ENCODE measurements at places on chromosomes 5 and 9.

- no peak for DNase-seq
Measured at GRCh38 chr5:128084228-128085167, 932 bp downstream of the SLC12A2 start.

DNA sequence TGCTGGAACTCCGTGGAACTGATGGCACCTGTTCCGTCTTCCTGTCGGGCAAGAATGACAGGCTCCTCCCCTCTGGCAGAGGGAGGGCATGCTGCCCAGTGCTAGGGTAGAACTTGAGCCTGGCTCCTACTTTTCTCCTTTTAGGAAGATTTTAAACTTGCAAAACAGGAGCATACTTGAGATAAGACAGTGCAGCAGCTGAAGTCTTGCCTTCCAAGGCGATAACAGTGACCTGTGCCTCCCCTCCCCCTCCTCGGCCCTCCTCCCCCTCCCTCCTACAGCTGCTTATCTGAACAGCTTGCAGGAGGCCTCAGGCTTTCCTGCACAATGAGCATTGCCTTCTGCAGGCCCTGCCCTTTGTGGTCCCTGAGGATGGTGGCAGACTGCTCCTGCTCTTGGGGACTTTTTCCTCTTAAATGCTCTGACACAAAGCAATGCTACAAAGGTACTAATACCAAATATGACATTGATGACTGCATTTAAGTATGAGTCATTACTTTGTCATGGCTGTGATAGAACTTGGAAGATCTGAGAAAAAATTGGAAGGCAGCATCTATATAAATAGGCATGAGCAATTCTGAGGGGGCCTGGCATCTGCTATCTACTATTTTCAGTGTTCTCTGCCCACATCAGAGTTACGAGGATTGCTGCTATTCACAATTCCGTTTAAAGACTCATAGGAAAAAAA, 2.0 kb downstream of the GADD45G start:
- DNase-seq = no peak

GRCh38 chr9:72185561-72185960, 36.3 kb downstream of the GDA start:
- peak; percentile 31 for DNase-seq

DNA sequence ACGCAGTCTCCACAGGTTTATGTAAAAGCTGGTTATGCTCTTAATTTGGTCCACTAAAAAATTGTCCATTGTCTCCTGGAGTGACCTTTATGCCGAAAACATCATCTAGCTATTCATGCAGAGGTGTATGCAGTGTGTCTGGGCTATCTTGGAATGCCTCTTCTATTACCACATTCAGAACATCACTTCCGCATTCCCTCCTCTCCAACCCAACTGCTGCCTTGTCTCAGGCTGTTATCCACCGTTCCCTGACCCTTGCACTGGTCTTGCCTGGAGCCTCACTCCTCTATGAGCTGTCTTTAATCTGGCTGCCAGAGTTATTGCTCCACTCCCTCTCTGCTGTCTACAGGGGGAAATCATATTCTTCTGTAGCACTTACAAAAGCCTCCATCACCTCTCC, 214.1 kb upstream of the ANKRD55 start:
- DNase-seq = no peak

DNA sequence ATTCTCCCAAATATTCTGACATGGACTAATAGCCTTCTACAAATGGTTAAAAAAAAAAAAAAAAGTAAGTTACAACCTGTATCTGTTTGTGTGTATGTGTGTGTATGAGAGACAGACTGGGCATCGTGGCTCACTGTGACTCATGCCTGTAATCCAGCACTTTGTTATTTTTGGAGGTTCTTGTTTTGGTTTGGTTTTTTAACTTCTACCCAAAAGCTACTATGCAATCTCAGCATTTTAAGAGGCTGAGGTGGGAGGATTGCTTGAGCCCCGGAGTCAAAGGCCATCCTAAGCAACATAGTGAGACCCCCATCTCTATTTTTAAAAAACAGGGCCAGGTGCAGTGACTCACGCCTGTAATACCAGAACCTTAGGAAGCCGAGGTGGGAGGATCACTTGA, 17.6 kb upstream of the HAVCR1 start:
- DNase-seq = no peak

GRCh38 chr9:75108571-75108970, 20.3 kb downstream of the OSTF1 start:
- DNase-seq = no peak

- peak; percentile 29 for DNase-seq
Measured at GRCh38 chr9:112586599-112587155, 100.0 kb downstream of the KIAA1958 start.

GRCh38 chr5:14676320-14676719, 11.8 kb downstream of the OTULIN start:
- no peak for DNase-seq

DNA sequence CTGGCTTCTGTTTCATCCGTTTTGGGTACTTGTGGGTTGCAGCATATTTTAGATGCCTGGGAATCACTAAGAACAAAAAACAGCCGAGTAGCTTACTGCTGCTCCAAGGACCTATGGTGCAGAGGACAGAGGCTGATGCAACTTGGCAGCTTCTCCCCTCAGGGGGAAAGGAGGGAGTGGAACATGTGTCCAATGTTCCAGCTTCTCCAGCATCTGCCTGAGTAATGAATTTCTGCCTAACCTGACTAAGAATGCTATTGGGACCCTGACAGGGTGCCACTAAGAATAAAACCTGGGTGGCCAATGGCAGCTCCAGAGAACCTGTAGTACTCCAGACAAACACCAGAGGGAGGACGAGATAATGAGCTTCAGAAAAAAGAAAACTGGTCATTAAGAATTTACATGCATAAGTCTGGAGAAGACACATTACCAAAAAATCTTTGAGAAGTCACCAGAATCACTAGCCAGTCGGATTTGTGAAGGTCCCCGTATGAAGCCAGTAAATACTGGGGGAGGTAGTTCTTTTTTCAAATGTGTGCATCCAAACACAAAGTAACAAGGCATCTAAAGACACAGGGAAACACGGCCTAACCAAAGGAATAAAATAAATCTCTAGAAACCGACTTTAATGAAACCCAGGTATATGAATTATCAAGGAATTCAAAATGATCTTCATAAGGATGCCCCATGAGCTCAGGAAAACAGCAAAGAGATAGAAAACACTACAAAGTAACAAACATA, 293.5 kb downstream of the HINT1 start:
- no peak for DNase-seq

DNA sequence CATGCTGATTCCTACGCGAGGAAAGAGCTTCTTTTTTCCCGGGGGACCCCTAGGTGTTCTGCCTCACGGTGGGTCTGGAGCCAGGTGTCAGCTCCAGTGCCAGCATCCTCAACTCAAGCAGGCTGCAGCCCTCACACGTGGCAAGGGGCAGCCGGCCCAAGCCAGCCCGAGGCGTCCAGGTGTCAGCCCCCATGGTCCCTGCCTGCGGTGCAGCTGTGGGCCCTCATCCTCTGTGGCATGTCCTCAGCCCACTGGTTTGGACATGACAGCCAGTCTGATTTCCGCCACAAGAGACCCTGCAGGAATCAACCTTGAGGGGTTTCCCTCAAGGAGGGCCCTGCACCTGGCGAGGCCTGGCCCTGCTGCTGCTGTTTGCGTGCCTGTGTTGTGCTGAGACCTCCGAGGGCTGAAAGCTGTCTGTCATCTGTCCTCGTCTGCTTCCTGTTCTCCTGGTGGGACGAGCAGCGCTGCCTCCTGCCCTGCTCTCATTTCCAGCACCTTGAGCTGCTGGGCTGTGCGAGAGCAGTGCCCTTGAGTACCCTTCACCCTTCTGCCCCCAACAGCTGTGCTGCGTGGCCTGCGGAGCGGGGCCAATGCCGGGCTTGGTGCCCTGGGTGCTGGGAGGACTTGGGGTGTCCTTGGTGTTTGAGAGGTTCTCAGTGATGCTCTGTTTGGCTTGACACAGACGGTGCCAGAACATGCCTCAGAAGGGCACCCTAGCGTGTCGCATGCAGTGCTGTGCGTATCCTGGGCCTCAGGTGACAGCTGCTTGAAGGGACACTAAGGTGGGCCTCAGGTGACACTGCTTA, 137.6 kb downstream of the CACNA1B start:
- no peak for DNase-seq

- peak; percentile 55 for DNase-seq
Measured at GRCh38 chr9:96327694-96328352, 25.8 kb upstream of the HSD17B3 start.

DNA sequence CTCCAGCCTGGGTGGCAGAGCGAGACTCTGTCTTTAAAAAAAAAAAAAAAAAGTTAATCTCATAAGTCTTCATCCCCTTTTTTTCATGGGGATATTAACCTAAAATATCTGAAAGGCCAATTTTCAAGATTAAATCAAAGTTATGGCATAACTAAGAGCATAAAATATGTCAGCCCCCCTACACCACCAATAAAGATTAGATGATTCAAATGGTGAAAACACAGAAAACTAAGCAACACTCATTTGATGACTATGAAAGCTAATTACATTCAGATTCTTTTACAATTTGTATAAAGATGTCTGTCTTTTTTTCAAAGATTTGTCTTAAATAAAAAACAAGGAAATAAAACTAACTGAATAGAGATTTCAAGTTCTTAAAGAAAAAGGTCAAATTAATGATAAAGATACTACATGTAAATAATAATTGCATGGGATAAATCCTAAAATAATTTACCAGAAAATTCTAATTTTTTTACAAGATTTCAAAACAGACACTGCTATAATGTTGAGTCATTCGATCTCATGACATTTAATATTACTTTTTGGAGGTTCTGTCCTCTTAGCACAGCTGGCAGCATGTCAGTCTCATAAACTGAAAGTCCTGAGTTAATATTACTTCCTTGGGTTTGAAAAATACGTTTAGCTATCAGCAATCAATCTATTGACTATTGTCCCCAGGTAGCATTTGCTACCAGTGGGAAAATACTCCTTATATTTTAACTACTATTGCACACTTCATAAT, 112.9 kb downstream of the KIAA0825 start:
- no peak for DNase-seq

GRCh38 chr5:118988866-118989180, 476 bp upstream of the DTWD2 start:
- DNase-seq = no peak

GRCh38 chr5:133523961-133524586, 88.3 kb downstream of the FSTL4 start:
- DNase-seq = no peak

GRCh38 chr5:124059200-124059599, 547.2 kb downstream of the CSNK1G3 start:
- peak; percentile 15 for DNase-seq

- DNase-seq = peak; percentile 94
Measured at GRCh38 chr5:79229357-79230174, 6.4 kb upstream of the JMY start.

DNA sequence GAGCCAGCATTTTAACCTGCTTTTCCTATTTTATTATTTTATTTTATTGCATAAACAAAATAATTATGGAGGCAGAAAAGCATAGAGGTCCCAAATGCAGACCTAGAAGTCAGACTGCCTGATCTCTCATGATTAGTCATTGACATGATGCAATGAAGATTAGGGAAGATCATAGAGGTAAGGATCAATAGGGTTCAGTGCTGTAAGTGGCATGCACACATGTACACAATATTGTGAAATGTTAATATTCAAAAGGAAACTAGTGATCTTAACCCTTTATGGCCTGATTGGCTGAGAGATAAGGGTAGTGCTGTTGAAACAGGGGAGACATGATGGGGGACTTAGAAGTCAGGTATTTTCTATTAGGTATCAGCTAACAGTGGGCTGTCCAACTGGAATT, 1.1 kb upstream of the FRRS1L start:
- no peak for DNase-seq

- no peak for DNase-seq
Measured at GRCh38 chr5:126888175-126888574, 111.2 kb downstream of the LMNB1 start.

DNA sequence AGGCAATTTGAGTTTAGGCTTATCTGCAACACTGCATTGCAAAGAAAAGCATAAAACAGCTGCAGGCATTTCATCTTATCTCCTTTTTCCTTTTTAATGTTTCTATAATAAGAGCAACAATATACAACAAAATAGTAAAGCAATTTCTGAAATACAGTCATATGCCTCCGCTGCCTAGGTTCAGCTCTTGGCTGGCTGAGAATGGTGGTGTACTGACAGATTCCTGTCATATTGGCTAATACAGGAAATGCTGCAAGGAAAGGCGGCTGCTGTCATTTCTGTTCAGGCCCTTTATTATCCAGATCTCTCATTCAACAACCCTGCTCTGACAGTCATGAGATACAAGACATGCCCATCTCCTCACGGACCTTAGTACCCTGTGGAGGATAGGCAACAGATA, 677.0 kb downstream of the TAF11L14 start:
- DNase-seq = no peak

Data from HS-5 (cell line).